NCI-H1105 treated with DMSO at 0.1 percent for 48 hours (cell line): ENCODE measurements at places on chromosomes 5 and 9.

GRCh38 chr5:132557478-132558172, 848 bp downstream of the RAD50 start:
- DNase-seq = peak; percentile 15

DNA sequence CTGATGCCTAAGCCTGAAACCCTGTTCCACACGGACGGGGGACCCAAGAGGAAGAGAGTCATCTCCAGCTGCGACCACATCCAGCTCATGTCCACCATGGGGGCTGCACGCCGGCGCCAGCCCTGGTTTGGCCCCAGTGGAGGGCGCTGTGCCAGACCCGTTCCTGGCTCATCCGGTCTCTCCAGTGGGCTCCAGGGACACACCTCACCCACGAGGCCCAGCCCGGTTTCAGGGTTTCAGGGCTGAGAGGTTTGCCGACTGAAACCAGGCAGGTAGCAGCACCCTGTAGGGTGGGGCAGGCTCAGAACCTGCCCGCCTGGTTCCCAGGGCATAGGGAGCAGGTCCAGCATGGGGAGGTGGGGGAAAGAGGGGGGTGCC, 71.4 kb upstream of the STXBP1 start:
- DNase-seq = no peak

DNA sequence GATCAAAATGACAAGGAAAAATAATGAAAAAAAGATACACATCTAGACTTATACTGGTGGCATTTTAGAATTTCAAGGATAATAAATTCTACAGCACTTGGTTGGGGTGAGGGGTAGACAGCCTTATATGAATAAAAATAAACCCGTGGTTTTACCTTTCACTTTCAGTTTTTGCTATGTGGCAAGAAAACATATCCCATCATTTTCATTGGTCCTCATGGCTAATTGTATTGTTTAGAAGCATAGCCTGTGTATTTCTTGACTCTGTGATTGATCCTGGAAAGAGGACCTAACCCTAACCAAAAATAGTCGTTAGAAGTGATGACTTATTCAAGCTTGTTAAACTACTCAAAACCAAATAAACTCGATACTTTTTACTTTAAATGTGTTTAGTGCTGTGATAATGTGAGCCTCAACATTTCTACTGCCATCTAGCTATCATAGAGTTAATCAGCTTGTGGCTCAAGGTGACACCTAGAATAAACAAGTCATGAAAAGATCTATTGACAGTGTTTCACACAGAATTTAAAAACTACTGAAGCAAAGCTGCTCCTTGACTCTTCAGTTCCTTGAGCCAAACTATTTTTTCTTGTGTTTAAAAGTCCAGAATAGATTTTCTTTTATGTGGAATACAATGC, 153.3 kb upstream of the IZUMO3 start:
- no peak for DNase-seq

DNA sequence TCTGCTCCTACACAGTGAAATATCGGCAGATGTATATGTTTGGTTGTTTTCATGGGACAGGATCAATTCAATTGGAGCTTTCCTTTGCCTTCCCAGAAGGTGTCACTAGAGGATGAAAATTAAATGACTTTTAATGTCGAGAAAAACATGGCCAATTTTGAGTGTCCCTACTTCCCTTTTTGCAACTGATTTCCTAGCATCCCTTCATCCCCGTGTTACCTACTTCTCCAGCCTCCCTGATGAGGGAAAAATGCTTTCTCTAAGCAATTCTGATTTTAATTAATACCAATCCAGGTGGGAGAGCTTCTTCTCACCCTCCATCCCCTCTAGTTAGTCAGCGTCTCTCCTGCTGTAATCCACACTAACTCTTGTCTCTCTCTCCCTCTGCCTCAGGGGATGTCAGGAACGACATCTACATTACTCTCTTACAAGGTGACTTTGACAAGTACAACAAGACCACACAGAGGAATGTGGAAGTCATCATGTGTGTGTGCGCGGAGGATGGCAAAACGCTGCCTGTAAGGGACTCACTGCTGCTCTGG, 64.9 kb downstream of the DOCK2 start:
- no peak for DNase-seq

DNA sequence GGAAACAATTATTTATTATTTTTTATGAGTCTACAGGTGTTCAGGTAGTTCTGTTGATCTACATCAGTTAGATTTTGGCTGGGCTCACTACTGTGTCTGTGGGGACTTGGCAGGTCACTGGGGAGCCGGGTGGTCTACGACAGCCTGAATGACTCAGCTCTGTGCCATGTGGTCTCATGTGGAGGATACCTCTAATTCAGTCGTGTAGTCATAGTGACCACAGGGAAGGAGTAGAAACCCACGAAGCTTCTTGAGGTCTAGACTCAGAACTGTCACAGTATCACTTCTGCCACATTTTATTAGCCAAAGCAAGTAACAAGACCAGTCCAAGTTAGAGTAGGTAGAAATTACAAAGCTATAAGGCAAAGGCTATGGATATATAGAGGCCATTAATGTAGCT, 64.7 kb upstream of the GRAMD2B start:
- DNase-seq = no peak

DNA sequence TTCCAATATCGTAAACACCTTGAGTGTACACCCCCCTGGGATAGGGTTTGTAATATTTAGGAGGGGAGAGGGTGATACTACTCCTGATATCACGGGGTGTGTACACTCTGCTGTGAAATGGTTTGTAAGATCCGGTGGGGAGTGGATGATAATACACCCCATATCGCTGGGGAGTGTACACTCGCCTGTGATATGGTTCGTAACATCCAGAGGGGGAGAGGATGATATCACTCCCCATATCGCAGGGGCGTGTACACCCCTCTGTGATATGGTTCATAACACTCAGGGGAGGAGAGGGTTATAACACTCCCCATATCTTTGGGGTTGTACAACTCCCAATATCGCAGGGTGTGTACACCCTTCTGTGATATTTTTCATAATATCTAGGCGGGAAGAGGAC, 33.8 kb upstream of the SLC25A48 start:
- no peak for DNase-seq

GRCh38 chr5:133445744-133446143, 166.6 kb downstream of the FSTL4 start:
- no peak for DNase-seq

- no peak for DNase-seq
These were observed 14.5 kb downstream of the CXXC5 start for GRCh38 chr5:139662617-139663016.

GRCh38 chr5:14871214-14872069, at the start of gene ANKH:
Gene ANKH, minus strand, starts transcription at chr5:14871778. Its CDS starts 331 bp downstream, at chr5:14871447.
- peak; percentile 76 for DNase-seq

GRCh38 chr9:2345013-2345412, 276.6 kb upstream of the VLDLR start:
- no peak for DNase-seq

DNA sequence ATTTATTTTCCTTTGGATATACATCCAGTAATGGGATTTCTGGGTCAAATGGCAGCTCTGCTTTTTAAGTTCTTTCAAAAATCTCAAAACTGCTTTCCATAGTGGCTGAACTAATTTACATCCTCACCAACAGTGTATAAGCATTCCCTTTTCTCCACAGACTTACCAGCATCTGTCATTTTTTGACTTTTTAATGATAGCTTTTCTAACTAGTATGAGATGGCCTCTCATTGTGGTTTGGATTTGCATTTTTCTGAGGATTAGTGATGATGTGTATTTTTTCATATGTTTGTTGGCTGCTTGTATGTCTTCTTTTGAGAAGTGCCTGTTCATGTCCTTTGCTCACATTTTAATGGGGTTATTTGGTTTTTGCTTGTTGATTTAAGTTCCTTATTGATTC, 90.0 kb upstream of the HMHB1 start:
- no peak for DNase-seq

DNA sequence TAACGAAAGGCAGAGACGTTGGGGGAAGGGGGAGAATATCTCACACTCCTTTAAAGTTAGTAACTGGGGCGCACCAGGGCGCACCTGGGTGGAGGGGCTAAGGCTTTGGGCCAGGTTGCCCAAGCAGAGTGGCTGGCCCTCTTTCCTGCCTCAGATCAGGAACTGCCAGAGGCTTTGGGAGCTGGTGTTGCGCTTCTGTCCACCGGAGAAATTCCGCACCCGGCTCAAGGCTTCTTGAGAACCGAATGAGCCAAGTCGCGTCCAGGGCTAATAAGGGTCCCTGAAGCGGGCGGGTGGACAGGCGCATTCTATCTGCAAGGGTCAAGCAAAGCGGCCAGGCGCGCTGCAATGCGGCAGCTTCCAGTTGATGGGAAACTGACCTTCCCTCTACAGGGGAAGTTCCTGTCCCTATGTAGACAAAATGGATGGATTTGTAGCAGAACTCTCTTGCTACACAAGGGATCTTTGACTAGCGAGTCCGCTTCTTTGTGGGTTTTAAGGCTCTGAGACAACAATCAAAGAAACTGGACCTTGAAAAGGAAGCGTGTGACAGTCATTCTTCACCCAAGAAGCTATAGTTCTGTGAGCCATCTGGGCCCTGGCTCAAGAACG, 5.5 kb downstream of the PAX5 start:
- no peak for DNase-seq

- DNase-seq = peak; percentile 31
These were observed 2.0 kb upstream of the SMIM27 start for GRCh38 chr9:32550150-32550561.

DNA sequence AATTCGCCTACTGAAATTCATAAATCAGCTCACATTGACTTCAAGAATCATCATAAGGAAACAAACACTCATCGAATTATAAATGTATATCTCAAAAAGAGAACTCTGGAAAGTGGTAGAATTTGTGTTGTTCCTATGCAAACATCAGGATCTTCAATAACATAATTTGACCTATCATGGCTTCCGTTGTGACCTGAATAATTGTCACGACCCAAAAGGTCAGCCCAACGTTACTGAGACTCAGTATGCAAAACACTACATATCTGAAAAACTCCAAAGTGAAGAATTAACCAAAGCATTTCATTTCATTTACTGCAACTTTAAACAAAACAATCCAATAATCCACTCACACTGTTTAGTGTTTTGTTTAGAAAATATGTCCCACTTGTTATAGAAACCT, 1.2 kb downstream of the RAPGEF6 start:
- no peak for DNase-seq

GRCh38 chr5:120528609-120529008, 64.5 kb downstream of the PRR16 start:
- no peak for DNase-seq

DNA sequence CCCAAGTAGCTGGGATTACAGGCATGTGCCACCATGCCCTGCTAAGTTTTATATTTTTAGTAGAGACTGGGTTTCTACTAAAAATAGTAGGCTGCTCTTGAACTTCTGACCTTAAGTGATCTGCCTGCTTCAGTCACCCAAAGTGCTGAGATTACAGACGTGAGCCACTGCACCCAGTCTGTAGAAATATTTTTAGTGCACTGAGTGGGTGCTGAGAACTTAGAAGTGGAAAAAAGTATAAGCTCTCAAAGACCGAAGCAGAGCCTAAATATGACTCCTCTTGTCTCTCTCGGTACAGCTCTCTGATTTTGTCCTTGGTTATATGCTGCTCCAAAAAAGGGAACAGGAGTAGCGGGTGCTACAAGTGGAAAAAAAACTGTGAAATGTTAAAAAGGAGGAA, 353.8 kb upstream of the IZUMO3 start:
- DNase-seq = no peak

DNA sequence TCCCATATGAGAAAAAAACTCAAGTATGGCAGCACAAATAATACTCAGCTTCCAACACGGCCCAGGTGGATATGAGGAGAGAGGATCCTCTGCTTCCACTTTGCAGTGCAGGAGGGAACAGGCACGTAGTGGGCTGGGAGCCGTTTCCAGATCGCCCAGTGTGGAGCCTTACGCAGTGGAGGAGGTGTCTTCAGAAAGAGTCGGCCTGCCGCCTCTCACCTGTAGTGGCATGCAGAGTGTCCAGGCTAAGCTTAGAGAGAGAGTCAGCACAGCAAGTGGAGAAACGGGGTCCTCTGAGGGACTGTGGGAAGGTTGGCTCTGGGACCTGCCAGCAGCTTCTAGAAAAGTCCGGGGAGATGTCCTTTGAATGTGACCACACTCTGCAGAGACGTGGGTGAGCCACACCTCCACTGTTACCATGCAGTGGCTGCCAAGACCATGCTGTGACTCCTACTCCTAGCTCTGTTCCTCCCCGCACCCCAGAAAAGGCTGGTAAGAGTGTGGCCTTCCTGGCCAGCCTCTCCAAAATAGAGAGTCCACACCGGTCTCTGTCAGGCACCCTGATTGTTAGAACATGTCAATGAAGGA, 3.5 kb upstream of the SEMA4D start:
- DNase-seq = no peak

GRCh38 chr5:5558638-5559527, 136.4 kb downstream of the ICE1 start:
- no peak for DNase-seq

DNA sequence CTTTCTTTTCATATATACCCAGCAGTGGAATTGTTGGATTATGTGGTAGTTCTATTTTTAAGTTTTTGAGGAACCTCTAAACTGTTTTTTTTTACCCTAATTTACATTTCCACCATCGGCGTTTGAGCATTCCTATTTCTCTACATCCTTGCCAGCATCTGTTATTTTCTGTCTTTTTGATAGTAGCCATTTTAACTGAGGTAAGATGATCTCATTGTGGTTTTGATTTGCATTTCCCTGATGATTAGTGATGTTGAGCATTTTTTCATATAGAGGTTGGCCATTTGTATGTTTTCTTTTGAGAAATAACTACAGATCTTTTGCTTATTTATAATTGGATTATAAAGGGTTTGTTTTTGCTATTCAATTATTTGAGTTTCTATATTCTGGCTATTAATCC, 71.7 kb upstream of the TNC start:
- no peak for DNase-seq

DNA sequence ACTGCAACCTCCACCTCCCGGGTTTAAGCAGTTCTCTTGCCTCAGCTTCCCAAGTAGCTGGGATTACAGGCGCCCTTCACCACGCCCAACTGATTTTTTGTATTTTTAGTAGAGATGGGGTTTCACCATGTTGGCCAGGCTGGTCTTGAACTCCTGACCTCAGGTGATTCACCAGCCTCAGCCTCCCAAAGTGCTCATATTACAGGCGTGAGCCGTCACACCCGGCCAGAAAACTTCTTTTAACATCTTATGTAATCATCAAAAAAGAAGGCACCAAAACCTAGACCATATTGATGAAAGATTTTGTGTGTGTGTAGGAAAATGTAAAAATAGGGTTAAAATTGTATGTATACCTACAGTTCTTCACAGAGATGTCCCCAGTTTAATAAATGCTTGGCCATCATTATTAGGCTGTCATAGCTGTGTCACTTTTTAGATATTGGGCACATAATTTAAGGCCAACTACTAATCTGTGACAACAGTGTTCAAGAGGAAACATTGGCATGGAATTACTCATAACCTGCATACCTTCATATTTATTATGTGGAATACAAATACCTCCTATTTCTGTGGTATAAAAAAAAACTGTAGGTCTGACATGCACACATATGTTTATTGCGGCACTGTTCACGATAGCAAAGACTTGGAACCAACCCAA, 44.4 kb downstream of the RAD50 start:
- DNase-seq = no peak

GRCh38 chr5:17436350-17436749, 61.7 kb upstream of the TAF11L2 start:
- no peak for DNase-seq

- no peak for DNase-seq
These were observed 27.1 kb upstream of the BASP1 start for GRCh38 chr5:17190242-17190778.

GRCh38 chr5:116632890-116633289, 58.3 kb upstream of the SEMA6A start:
- DNase-seq = no peak
